GM23338 (cell line): ENCODE measurements at places on chromosomes 1 and 21. TPM values are rescaled to one million over a fixed set of nuclear protein-coding genes. Genes with fewer than 3 reads are reported as not detected.

DNA sequence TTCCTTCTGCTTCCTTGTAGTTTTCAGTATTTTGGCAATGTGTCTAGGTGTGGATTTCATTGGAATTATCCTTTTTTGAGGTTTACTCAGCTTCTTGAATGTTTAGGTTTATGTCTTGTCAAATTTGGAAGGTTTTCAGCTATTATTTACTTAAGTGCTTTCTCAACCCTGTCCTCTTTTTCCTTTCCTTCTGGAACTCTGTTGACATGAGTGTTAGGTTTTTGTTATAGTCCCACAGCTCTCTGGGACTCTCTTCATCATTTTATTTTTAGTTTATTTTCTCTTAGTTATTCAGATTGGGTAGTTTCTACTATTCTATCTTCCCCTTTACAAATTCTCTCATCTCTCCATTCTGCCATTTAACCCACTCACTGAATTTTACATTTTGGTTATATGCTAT lies 63.1 kb upstream of the GPR88 start:
- no peaks in the 10 kb centered on the region for H3K36me3 ChIP-seq
- no peak overlapping the region for H3K4me3 ChIP-seq
- H3K4me1 ChIP-seq, result peaks cover 16% of the 10 kb centered on the region
- DNase-seq, result no peak
- H3K27ac ChIP-seq, result no peak overlapping the region

Gene HAPLN2
- not detected in 2 replicates for total RNA-seq

Gene A3GALT2
- not detected in 2 replicates for total RNA-seq

DNA sequence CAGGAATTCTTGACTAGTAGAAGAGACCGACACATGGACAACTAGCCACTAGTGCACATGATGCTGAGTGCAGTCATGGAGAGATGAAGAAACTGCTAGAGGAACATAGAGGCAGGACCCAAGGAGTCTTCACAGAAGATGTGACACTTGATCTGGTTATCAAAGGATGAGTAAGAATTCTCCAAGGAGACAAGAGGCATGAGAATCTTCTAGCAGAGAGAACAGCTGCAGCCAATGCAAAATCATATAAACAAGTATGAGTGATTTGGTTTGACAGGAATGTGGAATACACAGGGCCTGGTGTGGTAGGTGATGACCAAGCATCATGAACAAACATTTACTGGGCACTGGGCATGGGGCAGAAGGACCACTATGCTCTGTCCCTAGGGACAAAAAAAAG lies 140.9 kb upstream of the CTTNBP2NL start:
- no peaks in the 10 kb centered on the region for H3K36me3 ChIP-seq
- H3K4me3 ChIP-seq, result no peak overlapping the region
- H3K4me1 ChIP-seq, result no peaks in the 10 kb centered on the region
- DNase-seq, result no peak
- no peaks in the 10 kb centered on the region for H3K27me3 ChIP-seq
- no peak overlapping the region for H3K27ac ChIP-seq
